ENCODE measurements at places on chromosomes 5 and 9. TPM values are rescaled to one million over a fixed set of nuclear protein-coding genes. Genes with fewer than 3 reads are reported as not detected.

The CNOT6 gene
- 11.4 TPM for polyA plus RNA-seq

The TARS1 gene
- polyA plus RNA-seq: 444 TPM

The ANKRD18B gene
- polyA plus RNA-seq: 12.4 TPM

The PGM5 gene
- not detected for polyA plus RNA-seq

The WWC1 gene
- polyA plus RNA-seq: 23.6 TPM

The LHX2 gene
- 0.45 TPM for polyA plus RNA-seq

The JAKMIP2 gene
- polyA plus RNA-seq: 15.6 TPM

The BSPRY gene
- 5.0 TPM for polyA plus RNA-seq

The PDZD2 gene
- 8.3 TPM for polyA plus RNA-seq

The SKP2 gene
- 66.6 TPM for polyA plus RNA-seq

The ATP6V1G1 gene
- 494 TPM for polyA plus RNA-seq

The CLIC3 gene
- 0.57 TPM for polyA plus RNA-seq

The ADGRV1 gene
- 46.1 TPM for polyA plus RNA-seq

The TNC gene
- 0.89 TPM for polyA plus RNA-seq

The MAMDC2 gene
- 7.7 TPM for polyA plus RNA-seq

The IRX4 gene
- 0.82 TPM for polyA plus RNA-seq

The OTP gene
- not detected for polyA plus RNA-seq

The LURAP1L gene
- 0.68 TPM for polyA plus RNA-seq

The LCN10 gene
- 0.74 TPM for polyA plus RNA-seq

The CSF1R gene
- polyA plus RNA-seq: not detected

The ZFP37 gene
- polyA plus RNA-seq: 1.5 TPM

The SLC1A1 gene
- polyA plus RNA-seq: 3.2 TPM

The DELE1 gene
- polyA plus RNA-seq: 26.9 TPM

The GRXCR2 gene
- polyA plus RNA-seq: not detected

The SLCO6A1 gene
- polyA plus RNA-seq: 0.34 TPM

The CARTPT gene
- polyA plus RNA-seq: not detected

The ZNF354C gene
- polyA plus RNA-seq: 1.6 TPM

The C5orf52 gene
- not detected for polyA plus RNA-seq

The GABRP gene
- polyA plus RNA-seq: 6.2 TPM

The WHRN gene
- 7.2 TPM for polyA plus RNA-seq

The ARL14EPL gene
- polyA plus RNA-seq: not detected

The KIF12 gene
- 4.2 TPM for polyA plus RNA-seq

The SLC6A18 gene
- polyA plus RNA-seq: not detected

The SPEF2 gene
- 0.21 TPM for polyA plus RNA-seq

The TOR1B gene
- 10.6 TPM for polyA plus RNA-seq

The DPYSL3 gene
- 97.6 TPM for polyA plus RNA-seq

The OSMR gene
- 1.5 TPM for polyA plus RNA-seq

Data from GM23338 (cell line).